ENCODE measurements at places on chromosomes 3 and 15.

GRCh38 chr15:68499620-68500312, 67.8 kb upstream of the ITGA11 start:
- no peak for DNase-seq

- DNase-seq = no peak
Observed at GRCh38 chr15:81783586-81783985, 262.2 kb downstream of the MEX3B start.

DNA sequence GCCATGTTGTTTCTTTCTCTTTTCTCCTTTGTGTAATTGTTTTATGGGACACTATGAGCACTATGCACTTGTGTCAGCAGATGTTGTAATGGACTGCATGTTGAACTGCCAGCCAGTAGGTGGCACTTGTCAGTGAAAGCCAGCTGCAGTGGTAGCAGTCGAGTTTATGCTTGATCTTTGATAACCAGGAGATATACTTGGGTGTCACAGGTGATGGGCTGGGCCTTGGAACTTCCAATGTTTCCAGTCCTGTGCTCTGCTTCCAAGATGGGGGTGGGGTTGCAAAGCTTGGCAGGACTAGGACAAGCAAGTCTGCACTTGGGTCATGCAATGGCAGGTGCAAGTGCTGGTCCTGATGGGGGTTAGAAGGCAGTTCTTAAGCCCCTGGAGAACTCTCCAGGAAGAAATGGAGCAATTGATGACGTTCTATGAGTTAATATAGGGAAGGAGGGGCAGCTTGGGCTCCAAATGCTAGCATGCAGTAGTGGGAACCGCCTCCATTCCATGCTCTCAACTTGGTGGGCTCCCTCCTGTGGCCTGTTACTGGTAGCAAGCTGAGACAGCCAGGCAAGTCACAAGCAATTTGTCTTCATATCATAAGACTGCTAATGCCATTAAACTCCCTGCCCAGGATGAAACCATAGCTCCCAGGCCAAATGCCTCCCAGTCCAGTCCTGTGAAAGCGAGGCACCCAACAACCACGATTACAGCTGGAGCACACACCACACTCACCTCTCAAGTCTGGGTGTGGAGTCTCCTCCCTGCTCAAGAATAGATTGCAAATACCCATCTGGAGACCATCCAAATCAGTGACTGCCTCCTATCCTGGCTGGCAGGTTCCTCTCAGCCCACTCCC, 287.2 kb downstream of the CGGBP1 start:
- DNase-seq = no peak

DNA sequence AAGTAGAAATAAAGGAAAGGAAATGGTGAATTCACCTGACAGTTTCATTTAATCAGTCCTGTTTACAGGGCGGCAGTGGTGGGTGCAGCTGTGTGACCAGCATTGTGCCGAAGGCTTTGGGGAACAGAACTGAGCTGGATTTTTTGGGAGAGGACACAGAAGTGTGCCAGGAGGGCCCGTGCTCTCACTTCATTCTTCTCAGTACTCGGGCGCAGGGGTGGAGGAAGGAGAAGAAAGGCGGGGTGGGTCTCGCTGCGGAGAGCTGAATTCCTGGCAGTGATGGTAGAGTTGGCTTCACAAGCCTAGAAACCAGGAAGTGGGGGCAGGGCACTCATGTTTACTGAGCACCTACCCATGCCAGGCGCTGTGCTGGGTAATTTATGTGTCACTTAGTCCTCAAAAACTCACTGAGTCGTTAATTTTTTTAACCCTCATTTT, 64.6 kb downstream of the CRTC3 start:
- no peak for DNase-seq

GRCh38 chr3:38640661-38641452, 8.6 kb downstream of the SCN5A start:
- no peak for DNase-seq

- no peak for DNase-seq
Observed at GRCh38 chr3:177474652-177475355, 277.5 kb upstream of the TBL1XR1 start.

DNA sequence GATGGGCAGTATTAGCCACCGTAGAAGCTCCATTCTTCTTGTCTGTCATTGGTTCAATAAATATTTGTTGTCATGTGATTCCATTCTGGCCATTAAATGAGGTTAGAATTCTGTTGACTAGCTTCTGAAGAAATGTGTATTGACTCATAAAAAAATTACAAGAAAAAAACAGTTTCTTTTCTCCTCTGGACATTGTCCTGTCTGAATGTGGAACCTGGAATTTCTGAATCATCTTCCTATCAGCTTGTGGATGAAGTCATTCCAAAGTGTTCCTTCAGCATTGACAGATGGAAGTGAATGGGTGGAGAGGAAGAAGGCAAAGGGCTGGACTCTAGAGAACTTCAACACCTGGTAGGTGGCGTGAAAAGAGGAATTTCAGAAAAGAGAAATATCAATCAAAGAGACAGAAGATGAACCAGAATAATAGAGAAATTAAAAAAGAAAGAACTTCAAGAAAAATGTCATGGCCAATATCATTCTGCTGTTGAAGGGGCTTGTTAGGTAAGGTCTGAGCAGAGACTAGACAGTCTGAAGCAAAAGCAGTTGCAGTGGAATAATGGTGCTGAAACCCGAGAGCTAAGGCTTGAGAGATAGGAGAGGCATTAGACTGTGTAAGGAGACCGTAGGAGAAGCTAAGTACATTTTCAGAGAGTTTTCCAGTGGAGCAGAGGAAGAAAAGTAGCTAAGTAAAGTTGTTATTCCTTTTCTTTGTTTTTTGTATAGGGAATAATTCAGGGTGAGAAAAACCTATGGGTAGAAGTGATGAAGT, 806.6 kb downstream of the SQOR start:
- DNase-seq = no peak

DNA sequence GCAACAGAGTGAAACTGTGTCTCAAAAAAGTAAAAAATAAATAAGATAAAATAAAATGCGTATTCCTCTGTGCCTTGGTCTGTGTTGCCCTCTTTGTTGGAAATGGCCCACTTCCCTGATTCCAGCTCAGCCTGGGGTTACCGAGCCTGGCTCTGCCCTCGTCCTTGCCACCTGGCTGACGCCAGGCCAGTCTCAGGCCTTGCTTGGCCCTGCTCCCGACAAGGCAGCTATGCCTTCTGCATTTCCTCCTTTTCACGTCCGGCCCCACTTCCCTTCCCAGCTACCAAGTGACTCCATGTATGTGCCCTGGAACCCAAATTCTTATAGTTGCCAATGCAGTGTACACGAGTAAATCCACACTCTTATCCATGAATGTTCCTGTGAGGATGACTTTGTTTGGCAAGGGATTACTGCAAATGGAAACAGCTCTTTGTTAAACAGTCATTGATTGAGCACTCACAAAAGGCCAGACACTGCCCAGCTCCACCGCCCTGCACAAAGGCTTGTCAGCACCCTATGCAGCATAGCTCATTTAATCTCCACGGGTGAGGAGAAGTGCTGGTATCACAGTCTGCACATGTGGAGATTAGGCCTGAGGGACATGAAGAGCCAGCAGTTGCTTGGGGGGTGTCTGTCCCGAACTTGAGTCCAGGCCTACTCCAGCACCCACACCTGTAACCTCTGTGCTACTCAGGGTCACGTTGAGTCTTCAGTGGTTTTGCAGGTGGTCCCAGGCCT, 25.1 kb downstream of the SPSB4 start:
- no peak for DNase-seq

GRCh38 chr3:165181556-165181955, 14.6 kb downstream of the SLITRK3 start:
- no peak for DNase-seq

DNA sequence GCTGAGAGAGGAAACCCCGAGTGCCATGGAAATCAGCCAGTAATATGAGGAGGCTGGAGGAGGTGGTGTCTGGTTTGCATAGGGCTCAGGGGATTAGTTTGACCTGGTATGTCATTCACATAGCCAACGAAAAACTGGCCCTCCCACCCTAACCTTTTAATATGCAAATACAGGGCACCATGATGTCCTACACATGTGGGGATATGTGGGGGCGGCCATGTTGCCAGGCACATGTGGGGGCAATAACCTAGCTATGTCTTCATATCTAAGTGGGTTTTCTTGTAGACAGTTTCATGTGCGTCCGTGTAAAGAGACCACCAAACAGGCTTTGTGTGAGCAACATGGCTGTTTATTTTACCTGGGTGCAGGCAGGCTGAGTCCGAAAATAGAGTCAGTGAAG, 110.1 kb downstream of the MOBP start:
- no peak for DNase-seq

All from NCI-H1694 treated with DMSO at 0.1 percent for 48 hours (cell line).